ENCODE measurements at places on chromosomes 6 and 20.

DNA sequence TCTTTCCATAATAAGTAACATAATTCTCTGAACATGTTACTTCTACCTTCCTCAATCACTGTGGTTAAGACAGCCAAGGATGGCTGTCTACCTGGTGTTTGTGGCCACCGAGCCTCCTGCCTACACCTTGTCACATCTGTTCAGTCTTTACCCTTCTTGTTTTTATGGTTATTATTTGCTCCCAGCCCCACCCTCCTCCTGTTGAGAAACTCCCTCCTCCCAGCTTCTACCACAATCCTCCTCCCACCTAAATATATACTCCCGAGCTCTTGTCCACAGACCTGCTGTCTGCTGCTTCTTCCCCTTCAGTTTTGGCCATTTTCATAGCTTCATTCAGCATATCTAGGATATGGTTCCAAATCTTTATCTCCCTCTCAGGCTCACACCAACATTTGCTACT, 35.7 kb upstream of the GABRR1 start:
- DNase-seq = no peak

DNA sequence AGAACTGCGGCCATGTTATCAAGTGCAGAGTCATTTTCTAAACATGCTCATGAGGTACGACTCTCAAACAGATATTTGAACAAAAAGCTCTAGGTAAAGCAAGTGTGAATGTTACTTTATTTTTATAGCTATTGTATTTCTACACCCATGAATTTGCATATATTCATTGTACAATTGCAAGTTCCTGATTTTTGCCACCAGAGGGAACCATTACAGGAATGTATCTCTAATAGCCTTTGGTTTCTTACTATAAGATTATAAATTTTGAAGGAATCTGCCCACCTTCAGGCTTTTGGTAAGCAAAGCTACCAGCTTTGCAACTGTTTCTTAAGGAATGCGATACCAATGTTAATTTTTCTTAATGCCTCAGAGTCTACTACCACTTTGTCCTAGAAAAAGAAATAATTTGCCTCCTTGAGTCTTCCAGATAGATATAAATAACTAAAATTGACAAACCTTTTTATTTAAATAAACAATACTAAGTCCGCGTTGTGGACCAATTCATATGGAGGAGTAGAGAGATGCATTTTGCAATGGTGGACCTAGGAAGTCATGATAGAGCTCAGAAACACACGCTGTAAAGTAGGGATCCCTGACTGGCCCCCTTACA, 125.4 kb upstream of the SAMD5 start:
- DNase-seq = no peak

DNA sequence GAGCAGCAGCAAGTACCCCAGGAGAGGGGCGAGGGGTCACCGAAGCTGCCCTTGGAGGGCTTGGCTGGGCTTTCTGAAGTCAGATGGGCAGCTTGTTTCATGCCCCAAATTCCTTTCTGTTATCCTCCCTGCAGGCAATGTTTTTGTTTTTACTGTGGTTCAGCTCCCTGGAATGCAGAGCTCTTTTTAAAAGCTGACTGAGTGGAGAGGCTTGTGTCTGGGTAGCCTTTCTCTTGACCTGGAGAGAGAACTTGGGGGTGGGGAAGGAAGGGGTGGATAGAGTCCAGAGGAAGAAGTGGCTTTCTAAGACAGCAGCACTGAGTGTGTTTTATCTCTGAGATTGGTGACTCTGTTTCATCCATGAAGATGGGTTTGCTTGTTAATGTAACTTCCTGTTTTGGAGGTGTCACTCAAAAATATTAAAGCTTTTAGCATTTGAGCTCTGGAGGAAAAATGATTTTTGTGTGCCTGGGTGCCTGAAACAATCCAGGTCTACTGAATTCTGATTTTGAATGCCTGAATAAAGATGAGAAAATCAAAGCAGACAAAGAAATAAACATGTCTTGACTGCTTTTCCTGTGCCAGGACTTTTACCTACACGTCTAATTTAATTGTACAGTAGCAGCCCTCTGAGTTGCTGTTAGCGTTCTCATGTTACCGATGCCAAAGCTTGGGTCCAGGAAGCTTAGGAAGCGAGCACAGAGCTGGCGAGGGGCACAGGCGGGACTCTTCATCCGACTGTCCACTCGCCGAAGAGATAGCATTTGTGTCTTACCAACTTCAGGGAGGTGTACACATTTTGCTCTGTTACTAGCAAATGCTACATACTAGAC, 78.2 kb upstream of the EEF1E1 start:
- no peak for DNase-seq

DNA sequence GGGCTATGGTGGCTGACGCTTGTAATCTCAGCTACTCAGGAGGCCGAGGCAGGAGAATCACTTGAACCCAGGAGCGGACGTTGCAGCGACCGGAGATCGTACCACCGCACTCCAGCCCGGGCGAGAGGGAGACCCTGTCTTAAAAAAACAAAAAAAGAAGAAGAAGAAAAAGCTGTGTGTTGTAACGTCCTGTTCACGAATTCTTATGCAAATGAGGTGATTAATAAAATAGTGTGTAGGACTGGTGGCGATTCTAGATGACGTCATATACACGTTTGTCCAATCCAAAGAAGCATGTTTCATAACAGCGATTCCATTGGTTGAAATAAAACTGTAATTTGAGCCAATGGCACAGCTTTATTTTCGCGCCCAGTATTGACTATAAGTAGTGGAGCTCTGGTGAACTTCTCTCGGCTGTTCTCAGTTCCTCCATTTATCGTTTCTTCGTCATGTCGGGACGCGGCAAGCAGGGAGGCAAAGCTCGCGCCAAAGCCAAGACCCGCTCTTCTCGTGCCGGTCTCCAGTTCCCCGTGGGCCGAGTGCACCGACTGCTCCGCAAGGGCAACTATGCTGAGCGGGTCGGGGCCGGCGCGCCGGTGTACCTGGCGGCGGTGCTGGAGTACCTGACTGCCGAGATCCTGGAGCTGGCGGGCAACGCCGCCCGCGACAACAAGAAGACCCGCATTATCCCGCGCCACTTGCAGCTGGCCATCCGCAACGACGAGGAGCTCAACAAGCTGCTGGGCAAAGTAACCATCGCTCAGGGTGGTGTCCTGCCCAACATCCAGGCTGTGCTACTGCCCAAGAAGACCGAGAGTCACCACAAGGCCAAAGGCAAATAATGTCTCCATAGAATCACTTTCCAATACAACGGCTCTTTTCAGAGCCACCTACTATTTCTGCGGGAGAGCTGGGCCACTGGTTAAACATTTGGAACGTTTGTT, 47.0 kb downstream of the OR2B2 start:
- DNase-seq = peak; percentile 73

DNA sequence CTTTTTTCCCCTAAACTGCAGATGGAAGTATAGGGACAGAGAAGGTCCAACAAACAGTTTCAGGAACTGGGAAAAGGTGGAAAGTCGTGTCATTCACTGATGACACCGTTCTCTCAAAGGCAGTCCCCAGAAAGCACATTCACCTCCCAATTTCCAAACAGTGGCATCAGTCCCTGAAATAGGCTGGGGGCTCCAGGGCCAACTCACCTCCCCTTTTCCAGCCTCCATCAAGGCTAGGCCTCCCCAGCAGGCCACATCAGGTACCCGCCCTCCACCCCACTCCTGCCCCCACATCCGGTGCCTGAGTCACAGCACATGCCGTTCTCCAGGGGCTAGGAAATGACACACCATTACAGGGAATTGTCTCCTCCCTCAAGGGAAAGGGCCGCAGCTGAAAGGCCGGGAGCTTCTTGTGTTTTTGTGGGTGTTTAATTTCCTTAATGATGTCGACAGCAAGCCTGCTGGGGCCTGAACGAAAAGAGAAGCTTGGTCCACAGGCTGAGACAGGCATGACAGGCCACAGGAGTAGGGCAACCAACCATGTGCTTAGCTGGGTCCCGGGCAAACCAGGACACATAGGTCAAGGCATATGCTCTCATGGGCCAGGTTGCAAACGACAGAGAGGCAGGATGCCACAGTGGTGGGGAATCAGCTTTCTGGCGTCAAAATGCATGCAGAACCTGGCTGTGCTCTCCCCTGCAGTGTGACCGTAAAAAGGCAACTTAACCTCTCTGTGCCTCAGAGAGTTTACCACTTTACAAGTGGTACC, 39.2 kb downstream of the ZMYND8 start:
- DNase-seq = peak; percentile 64
